ENCODE measurements at places on chromosomes 7 and 10.
A peak's percentile ranks its signal among the peaks of the same experiment; 100 is the strongest.

GRCh38 chr10:29199941-29200679 lies 88.8 kb upstream of the LYZL1 start:
- DNase-seq: no peak

- no peak for DNase-seq
Measured at GRCh38 chr10:54962134-54962900, 161.3 kb upstream of the PCDH15 start.

GRCh38 chr10:44850356-44850934 lies 60.7 kb upstream of the TMEM72 start:
- no peak for DNase-seq

- DNase-seq: peak; percentile 50
Measured at GRCh38 chr10:84264611-84265141, 19.8 kb downstream of the RGR start.

GRCh38 chr10:53537508-53537907 lies 764.9 kb upstream of the MBL2 start:
- no peak for DNase-seq

GRCh38 chr10:52083422-52083821 lies 230.7 kb upstream of the DKK1 start:
- DNase-seq: no peak

GRCh38 chr7:129831424-129832058 lies 121.2 kb downstream of the UBE2H start:
- DNase-seq: no peak

Measured in T-helper 17 cell (primary cell).